ENCODE measurements at places on chromosomes 13 and 19.

- DNase-seq: no peak
Measured at GRCh38 chr13:25149711-25150110, 22.4 kb downstream of the AMER2 start.

DNA sequence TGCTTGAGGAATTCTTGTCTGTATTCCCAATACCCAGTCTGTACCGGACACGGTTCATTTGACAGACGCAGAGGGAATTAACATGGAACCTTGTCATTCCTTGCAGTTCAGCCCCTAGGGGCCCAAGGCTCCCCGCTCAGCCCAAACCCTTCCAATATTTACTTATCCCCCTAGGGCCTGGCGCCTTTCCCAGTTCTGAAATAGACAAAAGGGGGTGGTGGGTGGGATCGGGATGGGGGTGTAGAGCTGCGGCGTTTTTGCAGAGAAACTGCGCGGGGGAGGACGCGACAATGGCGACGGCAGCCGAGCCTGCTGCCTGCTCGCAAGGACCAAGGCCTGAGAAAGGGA, 583 bp downstream of the AKAP8L start:
- DNase-seq: no peak

DNA sequence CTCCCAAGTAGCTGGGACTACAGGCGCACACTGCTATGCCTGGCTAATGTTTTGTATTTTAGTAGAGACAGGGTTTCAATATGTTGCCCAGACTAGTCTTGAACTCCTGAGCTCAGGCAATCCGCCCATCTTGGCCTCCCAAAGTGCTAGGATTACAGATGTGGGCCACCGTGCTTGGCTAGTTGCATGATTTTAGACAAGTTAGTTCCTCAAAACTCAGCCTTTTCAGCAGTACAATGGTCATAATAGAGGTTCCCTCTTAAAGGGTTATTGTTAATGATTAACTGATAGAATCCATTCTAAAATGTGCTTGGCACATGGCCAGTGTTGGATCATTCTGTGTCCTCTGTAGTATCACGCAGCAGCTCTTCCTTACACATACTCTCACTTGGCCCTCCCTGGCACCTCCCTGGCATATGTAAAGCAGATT, 19.5 kb upstream of the IFT88 start:
- DNase-seq: no peak

GRCh38 chr19:56269348-56269747, 3.2 kb upstream of the EDDM13 start:
- no peak for DNase-seq

- DNase-seq: no peak
Measured at GRCh38 chr13:92362717-92363116, 863.9 kb upstream of the GPC6 start.

Data from NCI-H1436 treated with DMSO at 0.1 percent for 48 hours (cell line).